EL (cell line): ENCODE measurements at places on chromosomes 3 and 15.

DNA sequence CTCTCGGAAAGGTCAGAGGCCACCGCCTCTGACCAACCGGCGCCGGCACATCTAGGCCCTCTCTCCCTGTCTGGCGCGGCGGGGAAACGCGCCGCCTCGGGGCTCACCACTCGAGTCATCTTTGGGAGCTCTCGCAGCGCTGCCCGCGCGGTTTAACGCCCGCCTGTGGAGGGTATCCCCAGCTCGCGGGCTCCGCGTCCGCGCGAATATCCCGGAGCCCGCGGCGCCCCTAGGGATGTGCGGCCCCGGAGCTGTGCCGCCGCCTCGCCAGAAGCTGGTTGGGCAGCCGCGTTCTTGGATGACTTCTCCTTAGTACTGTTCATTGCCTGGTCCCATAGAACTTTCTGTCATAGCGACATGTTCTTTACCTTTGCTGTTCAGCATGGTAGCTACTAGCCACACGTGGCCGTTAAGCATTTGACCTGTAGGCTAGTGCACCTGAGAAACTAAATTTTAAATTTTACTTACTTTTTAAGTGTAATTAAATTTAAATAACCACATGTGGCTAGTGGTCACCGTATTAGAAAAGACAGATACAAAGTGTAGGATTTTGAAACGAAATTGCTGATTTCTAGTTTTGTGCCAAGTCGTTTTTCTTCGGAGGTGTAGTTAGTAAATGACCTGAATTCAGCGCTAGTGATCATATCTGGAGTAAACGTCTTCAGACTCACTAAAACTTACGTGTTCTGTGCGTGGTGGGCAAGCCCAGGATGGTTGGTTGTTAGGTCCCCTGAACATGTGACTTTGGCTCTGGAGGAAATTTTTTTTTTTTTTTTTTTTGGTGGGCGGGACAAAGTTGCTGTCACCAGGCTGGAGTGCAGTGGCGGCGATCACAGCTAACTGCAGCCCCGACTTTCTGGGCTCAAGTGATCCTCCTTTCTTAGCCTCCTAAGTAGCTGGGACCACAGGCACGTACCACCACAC, 835 bp downstream of the ARIH2 start:
- peak; percentile 67 for DNase-seq

DNA sequence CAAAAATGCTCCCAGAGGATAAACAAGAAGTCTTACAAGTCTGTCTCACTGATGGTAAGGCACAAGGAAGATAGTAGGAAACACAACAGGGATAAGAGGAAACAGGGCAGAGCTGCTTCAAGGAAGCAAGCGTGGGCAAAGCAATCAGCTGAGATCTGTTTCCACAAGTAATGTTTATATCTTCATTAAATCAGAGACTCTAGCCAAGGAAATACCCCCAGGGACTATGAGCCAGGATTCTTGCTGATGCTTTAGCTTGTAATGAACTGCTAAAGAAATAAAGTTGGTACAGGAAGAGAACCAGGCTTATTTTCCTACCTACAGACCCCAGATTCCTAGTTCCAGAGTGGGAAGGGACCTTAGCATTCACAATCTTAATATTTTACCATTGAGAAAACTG, 112.7 kb upstream of the C3orf80 start:
- DNase-seq = no peak

DNA sequence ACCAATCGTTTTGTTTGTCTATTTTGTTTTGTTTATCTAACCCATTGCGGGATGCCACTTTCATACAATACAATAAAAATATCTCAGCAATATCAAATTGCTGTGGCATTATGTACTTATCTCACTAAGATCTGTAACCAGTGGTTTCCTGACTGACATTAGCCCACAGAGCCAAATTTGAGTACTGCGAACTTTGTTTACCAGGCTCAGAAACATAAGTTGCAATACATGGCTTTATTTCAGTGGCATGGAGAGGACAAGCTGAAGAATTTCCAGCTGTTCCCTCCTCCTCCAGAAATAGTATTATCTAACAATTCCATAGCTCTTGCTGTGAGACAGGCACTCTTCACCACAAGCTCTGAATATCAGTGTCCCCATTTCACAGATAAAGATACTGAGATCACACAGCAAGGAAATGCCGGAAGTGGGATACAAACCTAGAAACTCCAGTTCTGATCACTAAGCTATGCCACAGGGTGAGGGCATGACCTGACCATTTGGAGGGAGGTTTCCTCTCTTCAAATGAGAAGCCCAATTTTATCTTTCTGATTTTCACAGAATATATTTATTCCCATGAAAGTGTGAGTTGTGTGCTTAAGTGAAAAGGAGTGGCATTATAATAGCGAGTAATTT, 469.9 kb upstream of the CBLB start:
- no peak for DNase-seq

DNA sequence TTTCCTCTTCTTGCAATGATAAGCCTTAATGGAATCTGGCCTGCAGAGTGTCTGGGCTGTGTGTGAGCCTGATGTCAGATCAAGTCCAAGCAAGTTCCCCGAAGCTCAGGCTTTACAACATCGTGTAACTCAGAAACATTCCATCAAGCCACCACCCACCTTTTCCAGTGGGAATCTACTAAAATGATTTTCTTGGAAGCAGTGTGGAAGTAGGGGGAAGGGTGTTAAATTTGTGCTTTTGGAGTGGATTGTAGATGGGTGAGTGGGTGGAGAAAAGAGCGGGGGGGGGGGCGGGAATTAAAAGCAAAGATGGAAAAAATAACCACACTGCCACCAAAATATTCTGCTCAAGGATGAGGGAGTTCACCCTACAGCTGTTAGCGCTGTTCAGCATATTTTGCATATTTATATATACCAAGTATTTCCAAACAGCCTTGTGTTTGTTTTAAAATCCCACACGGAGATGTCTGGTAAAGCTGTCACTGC, 53.6 kb downstream of the VGLL3 start:
- DNase-seq = peak; percentile 91

GRCh38 chr15:49991587-49991986, 127.4 kb downstream of the ATP8B4 start:
- DNase-seq = no peak

DNA sequence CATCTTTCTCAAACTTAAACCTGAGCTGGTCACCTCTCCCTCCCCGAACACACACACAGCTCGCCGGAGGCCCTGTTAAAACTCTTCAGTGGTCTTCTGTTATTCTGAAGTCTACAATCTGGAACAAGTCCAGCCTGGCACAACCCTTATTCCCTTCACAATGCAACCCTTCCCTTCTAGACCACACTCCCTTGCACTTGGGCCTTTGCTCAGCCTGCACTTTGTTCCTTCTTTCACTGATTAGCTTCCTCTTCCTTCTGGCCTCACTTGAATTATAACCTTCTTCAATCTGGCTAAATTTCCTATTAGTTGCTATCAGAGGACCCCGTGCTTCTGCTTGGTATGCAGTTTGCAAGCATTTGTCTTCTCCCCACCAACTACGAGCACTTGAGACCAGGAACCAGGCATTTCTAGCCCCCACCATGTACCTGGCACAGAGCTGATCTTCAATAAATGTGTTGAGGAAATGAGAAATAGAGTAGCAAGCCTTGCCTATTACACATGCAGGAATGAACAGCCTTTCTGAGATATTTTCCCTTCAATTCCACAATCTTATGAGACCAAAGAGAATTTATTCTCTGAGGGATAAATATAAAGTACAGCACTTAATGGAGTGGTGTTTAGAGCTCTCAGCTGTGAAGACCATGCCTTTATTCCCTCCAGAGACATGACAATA, 663.1 kb upstream of the ADAMTS9 start:
- no peak for DNase-seq

GRCh38 chr3:4565809-4566501, 72.8 kb downstream of the ITPR1 start:
- DNase-seq = no peak

- DNase-seq = no peak
Measured at GRCh38 chr3:129567939-129568338, 25.0 kb downstream of the H1-8 start.

DNA sequence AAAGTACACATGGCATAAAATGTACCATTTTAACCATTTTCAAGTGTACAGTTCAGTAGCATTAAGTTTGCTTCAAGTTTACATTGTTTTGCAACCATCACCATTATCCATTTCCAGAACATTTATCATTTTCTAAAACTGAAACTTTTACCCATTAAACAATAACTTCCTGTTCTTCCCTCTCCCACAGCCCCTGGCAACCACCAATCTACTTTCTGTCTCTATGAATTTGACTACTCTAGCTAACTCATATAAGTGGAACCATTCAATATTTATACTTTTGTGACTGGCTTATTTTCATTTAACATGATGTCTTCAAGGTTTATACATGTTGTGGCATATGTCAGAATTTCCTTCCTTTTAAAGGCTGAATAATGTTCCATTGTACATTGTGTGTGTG, 19.9 kb downstream of the TMEM62 start:
- DNase-seq = no peak

GRCh38 chr15:85534031-85534430, 153.6 kb downstream of the AKAP13 start:
- DNase-seq = no peak

GRCh38 chr3:126343649-126344035, 13.6 kb downstream of the KLF15 start:
- DNase-seq = no peak

- no peak for DNase-seq
Measured at GRCh38 chr3:27752926-27753325, 30.8 kb upstream of the EOMES start.

GRCh38 chr3:106229495-106230278, 360.9 kb upstream of the CBLB start:
- DNase-seq = no peak

DNA sequence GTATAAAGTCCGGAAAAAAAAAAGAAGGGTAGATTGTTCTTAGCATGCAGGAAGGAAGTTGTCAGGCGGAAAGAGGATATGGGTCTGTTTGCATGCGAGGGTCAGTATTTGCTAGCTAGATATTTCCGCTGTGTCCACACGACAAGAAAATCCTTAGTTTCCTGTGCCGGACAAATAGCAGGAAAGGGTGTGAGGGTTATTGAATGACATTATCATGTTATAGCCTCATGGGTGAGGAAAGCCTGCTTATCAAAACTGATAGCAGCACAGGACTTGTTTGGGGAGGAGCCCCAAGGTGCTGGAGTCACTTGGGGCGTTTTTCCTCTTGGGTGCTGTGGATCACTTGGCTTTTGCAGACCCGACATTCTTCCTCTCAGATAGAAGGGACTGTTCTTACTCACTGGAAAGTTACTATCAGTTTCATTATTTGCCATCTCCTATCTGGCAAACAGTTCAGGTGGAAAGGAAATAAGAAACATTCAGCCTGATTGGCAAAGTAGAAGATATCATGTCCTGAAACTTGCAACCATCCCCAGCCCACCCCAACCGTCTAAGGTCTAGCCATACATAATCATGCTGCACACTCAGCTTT, 127.2 kb upstream of the DPH6 start:
- DNase-seq = no peak

GRCh38 chr3:64008017-64008416, 15.3 kb downstream of the PSMD6 start:
- DNase-seq = no peak
